ENCODE measurements at places on chromosomes 11 and 22.
A peak's percentile ranks its signal among the peaks of the same experiment; 100 is the strongest.

DNA sequence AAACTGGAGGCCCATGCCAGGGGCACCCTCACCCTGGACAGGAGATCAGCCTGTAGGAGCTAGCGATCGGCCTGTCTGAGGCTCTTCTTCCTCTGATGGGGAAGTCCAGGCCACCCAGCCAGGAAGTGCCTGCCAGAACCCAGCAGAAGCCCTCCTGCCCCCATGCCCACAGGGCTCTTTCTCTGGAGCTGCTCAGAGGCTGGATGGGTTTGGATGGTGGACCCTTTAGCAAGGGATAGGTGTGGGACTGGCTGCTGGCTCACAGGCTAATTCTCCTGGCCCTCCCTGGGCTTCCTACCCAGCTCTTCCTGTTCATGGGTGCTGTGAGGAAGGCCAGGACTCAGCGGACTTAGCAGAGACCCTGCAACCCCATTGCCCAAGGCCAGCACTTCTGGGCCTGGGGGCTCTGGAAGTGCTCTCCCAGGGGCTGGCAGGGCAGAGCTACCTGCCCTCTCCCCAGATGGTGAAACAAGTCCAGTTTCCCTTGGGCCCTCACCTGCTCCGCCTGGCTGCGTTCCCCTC, 7.6 kb downstream of the FXYD2 start:
- DNase-seq: no peak

DNA sequence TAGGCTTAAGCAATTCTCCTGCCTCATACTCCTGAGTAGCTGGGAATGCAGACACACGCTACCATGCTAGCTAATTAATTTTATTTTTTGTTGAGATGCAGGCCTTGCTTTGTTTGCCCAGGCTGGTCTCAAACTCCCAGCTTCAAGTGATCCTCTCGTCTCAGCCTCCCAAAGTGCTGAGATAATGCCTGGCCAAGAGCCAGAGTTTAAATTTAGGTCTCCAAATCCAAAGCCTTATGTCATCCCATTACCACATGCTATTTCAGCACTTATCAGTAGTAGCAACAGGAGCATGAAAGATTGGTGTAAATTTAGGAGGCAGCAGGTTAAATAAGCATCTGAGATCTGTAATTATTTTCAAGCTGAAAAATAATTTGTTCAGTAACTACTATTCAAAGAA, 326.1 kb upstream of the ANO5 start:
- no peak for DNase-seq

DNA sequence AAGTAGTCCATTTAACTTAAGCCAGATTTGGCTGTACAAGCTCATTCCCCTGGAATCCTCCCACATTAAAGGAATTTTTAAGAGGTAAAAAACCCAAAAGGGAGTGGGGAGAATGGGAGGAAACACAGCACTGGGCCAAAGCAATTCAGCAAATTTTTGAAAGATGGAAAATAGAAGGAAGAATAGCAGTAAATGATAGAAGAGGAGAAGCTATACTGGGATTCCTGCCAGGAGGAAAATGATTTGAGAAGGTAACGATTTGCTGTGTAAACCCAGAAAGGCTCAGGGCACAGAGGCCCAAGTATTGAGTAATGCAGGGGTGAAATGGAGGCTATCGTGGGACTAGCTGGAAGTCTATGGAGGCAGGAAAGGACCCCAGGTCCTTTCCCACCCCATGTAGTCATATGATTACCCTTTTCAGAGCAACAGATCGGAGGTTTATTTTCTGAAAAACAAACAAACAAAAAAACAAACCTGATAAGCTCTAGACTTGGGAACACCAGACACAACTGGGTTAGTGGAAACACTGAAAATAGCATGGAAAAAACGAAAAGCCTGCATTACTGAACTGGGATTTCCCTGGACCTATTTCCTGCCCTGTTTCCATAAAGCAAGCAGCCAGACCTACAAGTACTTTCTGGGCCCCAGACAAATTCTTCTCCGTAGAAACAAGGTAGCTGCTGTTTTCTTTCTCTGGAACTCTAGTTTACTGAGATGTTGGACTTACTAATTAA, 140.0 kb downstream of the SWAP70 start:
- no peak for DNase-seq

GRCh38 chr11:80163011-80163410, 722.2 kb upstream of the TENM4 start:
- no peak for DNase-seq

- DNase-seq: no peak
Observed at GRCh38 chr11:34213366-34213765, 107.9 kb downstream of the NAT10 start.

DNA sequence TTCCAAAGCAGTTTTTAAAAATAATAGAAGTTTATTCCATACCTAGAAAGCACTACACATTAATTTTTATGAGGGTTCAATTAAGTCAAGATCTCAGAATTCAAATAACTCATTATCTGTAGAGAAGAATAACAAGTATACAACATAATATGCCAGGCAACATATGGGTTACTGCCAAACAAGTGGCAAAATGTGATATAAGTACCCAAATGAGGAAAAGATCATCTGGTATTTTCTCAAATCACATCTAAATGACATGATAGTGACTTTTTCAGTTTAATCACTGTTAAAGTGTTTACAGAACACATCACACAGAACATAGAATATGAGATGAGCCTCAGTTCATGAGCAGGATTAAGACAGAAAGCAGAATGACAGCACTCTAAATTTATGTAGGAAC, 123.3 kb downstream of the FCHSD2 start:
- no peak for DNase-seq

DNA sequence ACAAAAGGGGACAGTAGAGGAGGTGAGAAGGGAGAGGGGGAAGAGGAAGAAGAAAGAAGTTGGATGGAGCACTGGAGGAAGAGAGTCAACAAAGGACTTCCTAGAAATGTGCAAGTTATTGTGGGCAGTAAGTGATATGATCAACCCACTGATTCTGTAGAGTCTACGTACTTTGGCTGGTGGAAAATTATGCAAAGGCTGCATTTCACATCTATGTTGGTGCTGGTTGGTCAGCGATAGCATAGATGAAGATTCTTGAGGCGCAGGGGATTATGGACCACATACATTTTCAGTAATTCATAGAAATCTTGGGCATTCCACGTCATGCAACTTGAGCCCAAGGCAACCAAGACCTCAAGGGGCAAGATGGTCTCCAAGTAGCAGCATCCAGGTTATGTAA, 12.6 kb upstream of the BIRC3 start:
- no peak for DNase-seq

DNA sequence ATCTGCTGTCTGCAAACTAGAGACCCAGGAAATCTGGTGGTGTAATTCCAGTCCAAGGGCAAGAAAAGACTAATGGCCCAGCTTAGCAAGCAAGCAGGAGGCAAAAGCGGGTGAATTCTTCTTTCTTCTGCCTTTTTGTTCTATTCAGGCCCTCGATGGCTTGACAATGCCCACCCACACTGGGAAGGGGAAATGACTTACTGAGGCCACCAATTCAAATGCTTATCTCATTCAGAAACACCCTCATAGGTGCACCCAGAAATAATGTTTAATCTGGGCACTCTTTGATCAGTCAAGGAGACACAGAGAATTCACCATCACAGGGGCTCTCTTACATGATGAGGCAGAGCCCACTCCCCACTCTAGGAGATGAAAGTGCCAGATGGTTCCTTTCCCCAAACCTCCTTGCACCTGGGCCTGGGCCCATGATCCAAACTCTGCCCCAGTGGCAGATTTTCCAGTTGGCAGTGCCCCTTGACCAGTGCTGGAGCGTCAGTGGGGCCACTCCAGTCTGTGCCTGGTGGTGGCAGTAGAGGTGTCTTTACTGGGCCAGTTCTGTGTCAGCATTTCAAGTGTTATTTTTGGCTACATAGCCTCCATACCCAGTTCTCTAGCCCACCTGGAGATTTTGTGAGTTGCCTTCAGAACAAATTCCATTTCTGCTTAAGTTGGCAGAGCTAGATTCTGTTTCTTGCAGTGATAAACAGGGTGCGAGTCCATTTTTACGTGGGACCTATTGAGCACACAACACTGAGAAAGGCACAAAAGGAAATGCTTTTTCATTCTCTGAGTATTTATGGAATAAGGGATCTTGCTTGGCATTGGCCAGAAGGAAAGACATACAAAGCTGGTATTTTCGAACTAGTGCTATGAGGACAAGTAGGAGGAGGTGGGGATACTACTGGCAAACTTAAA, 7.5 kb downstream of the ELMOD1 start:
- no peak for DNase-seq

DNA sequence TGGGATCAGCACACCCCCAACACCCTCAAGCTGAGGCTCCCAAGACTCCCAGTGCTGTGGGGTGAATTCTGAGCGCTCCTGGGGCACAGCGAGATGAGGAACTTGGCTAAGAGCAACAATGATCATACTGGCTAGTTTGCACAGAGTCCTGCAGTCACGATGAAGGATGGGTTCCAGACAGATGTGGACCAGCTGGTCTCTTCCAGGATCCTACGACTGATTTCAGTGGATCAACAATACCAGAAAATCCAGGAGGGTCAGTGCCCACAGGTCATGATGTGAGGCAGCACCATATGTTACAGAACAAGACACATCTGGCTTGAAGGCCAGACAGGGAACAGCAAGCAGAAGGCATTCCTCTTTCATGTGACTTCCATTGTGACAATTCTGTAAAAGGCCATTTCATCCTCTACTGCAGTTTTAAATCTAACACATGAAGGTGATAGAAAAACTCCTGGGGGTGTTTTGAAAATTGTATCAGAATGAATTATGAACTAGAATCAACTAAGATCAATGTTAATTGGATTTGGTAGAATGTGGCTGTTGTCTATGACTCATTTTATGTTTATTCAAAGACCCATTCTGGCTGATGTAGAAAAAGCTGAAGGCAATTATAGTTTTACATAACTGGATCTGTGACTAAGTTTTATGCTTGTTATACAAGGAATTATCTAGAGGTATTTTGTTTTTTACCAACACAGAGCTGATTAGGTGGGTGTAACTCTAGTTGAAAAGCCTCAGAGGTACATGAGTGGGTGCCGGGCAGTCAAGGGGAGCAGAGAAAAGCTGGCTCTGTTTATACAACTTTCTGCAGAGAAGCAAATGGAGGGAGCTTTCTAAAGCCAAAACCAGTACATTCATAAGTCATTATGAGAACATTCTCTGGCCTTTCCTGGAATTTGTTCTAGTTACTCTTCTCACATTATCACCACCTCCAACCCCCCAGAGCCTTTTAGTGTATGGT, 29.1 kb downstream of the OR52K1 start:
- DNase-seq: no peak

DNA sequence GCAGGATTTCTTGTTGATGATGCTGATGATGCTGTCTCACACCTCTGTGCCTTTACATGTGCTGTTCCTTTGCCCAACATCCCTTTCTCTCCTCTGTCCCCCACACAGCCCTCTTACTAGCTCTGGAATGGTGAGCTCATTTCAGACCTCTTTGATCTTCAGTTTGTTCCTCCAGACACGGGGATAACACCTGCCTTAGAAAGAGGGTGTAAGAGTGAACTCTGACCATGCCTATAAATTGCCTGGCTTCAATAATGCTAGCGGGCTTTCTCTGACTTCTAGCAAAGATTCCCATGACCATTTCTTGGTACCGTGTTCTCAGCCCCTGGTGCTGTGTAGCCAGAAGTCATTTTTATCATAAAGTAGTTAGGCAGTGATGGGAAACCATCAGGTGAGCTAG, 55.9 kb upstream of the DRD2 start:
- DNase-seq: no peak

DNA sequence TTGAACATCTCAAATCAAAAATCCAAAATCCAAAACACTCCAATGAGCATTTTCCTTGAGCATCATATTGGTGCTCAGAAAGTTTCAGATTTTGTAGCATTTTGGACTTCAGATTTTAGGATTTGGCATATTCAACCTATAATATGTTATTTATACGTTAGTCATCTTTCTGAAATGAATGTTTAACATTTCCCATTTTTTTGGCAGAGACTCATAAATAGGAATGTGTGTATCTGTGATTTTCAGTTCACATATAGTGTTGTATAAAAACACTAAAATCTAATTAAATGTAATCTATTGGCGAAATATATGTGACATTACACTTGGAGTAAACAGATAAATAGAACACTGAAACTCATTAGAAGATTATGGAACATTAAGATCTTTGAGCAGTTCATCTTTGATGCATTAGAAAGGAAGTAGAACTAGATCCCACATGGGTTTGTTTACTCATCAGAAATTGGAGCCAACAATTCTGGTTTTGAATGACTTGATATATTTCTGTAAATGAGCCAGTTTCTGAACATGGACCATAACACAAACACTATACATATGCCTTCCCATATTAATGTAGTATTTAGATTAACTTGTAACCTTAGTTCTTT, 153.1 kb downstream of the UVRAG start:
- no peak for DNase-seq

- no peak for DNase-seq
Observed at GRCh38 chr11:76577226-76577920, 93.2 kb downstream of the LRRC32 start.

DNA sequence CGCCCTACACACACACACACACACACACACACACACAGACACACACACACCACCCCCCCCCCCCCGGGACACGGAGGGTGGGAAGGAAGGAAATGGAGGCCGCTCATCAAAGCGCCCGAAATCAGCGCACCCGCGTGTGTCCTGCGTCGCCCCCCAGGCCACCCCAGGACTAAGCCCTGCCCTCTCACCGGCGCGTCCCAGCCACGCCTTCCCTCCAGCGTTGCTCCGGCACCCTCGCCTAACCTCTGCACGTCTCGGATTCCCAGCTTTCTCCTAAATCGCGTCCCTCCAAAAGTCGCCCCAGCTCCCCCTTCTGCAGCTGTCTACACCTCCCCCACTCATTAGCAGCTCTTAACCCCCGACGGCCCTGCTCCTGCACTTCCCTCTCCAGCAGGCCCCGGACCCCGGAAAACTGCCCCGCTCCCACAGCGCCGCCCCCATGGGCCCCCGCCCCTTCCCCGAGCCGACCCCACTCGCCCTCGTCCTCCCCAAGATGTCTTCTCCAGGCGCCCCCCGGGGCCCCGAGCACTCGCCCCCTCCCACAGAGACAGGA, 557 bp downstream of the PACSIN2 start:
- DNase-seq: peak; percentile 20

GRCh38 chr22:23184764-23185113, 4.4 kb downstream of the BCR start:
- DNase-seq: no peak

GRCh38 chr11:75311858-75312288, 39.6 kb downstream of the ARRB1 start:
- no peak for DNase-seq

DNA sequence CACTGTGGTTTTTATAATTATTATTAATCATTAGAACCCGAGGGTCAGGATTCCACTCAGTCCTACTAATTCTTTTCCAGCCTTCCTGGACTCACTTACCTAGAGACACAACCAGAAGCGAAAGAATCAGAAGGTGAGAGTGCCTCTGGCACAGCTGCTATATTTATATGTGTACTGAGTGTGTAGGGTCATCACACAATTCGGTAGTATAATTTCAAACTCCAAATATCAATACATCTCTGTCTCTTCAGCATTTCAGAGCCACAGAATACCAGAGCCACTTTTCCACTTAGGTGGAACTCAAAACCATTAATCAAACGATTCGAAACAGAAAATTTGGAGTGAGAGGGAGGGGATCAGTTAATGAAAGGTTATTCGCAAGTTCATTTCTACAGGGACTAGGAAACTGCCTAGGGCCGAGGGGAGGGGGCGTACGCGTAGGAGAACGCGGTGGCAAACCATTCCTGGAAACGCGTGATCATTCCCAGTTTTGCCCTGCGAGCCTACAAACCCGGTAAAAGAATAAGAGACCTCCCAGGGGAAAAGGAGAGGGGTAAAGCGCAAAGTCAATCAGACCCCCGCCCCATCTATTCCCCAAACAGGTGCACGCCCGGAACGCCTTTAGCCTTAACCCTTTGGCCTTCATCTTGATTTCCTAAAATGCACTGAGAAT, 5.4 kb downstream of the BSX start:
- no peak for DNase-seq

- DNase-seq: no peak
Observed at GRCh38 chr11:76288166-76288980, 82.1 kb upstream of the WNT11 start.

Measured in activated T-cell treated with anti-CD3 and anti-CD28 coated beads for 1 hour (primary cell).